ENCODE measurements at places on chromosomes 4 and X. TPM values are rescaled to one million over a fixed set of nuclear protein-coding genes. Genes with fewer than 3 reads are reported as not detected.

GRCh38 chrX:112731793-112732192 lies 52.1 kb upstream of the LHFPL1 start:
- no peak for DNase-seq

DNA sequence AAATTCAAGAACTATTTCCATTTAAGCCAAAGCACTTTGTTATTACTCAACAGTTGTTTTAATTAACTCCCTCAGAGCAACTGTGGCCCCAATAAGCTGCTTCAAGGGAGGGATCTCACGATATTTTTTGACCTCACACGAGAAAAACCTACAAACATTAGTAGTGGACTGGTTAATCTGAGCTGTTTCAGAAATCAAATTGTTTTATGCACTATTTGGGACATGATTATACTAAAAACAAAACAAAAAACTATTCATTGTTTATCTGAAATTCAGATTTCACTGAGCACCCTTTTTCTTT lies 74.3 kb downstream of the DCHS2 start:
- no peak for DNase-seq

- no peak for DNase-seq
Observed at GRCh38 chrX:64571011-64571410, 175.8 kb upstream of the MTMR8 start.

- DNase-seq = no peak
Observed at GRCh38 chr4:158540125-158540907, 18.6 kb downstream of the RXFP1 start.

GRCh38 chr4:133270021-133270570 lies 121.0 kb downstream of the PCDH10 start:
- DNase-seq = no peak

GRCh38 chr4:41930139-41930831 lies 4.9 kb upstream of the TMEM33 start:
- no peak for DNase-seq

- DNase-seq = no peak
Observed at GRCh38 chr4:56048383-56048701, 99.6 kb downstream of the CEP135 start.

GRCh38 chr4:177301126-177301639 lies 8.5 kb upstream of the NEIL3 start:
- no peak for DNase-seq

DNA sequence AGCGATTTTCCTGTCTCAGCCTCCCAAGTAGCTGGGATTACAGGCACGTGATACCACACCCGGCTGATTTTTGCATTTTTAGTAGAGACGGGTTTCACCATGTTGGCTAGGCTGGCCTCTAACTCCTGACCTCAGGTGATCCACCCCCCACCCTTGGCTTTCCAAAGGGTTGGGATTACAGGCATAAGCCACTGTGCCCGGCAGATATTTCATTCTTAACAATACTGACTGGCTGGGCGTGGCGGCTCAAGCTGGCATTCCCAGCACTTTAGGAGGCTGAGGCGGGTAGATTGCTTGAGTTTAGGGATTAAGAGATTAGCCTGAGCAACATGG lies 1.3 kb downstream of the PQBP1 start:
- no peak for DNase-seq

DNA sequence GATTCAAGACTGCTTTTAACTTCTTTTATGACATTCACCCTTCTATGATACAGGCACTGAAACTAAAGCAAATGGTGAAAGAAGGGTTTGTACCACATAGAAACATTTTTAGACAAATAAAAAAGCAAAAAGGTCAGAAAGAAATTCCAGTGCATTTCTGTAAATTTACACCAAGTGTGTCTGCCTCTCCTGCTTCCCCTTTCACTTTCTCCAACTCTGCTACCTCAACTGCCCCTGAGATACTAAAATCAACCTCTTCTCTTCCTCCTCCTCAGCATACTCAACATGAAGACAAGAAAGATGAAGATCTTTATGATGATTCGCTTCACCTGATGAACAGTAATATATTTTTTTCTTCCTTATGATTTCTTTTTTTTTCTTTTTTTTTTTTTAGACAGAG lies 187.9 kb downstream of the LRBA start:
- no peak for DNase-seq

Gene SUPT20HL1
- not detected for total RNA-seq

Gene AASDH
- 33.6 TPM for total RNA-seq

Gene PPARGC1A
- 44.8 TPM for total RNA-seq

Gene CXCR3
- total RNA-seq = 0.78 TPM

Gene MAGEA2
- not detected for total RNA-seq
